ENCODE measurements at places on chromosomes 5 and 9. TPM values are rescaled to one million over a fixed set of nuclear protein-coding genes. Genes with fewer than 3 reads are reported as not detected.

The PTGR1 gene
- 0.94 TPM for total RNA-seq

DNA sequence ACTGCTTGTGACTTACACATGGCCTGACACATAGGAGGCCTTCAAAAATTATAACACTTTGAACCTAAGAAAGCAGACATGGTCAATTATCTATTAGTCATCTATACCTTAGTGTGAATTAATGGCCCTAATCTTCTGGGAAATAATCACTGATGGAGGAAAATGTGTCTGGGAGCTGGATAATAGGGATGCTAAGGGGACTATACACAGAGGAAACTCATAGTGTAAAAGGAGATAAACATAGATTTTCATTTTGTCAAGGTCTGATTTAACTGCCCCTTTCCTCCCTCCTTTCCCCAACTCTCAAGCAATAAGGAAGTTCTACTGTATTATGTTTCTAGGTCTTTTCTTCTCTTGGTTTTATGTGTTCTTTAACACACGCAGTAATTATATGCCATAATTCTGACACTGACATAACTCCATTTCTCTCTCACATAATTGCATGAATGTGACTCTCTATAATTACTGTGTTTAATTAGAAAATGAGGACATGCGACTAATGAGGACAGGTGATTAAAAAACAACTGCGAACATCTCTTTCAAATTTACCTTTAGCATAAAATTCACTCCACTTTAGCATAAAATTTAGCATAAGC, 18.7 kb upstream of the PRELID2 start:
- no peak overlapping the region for H3K4me3 ChIP-seq
- H3K27ac ChIP-seq, result no peak overlapping the region
- H3K36me3 ChIP-seq, result no peaks in the 10 kb centered on the region
- peaks cover 14% of the 10 kb centered on the region for H3K27me3 ChIP-seq
- DNase-seq, result no peak
- peaks cover 1% of the 10 kb centered on the region for H3K4me1 ChIP-seq

DNA sequence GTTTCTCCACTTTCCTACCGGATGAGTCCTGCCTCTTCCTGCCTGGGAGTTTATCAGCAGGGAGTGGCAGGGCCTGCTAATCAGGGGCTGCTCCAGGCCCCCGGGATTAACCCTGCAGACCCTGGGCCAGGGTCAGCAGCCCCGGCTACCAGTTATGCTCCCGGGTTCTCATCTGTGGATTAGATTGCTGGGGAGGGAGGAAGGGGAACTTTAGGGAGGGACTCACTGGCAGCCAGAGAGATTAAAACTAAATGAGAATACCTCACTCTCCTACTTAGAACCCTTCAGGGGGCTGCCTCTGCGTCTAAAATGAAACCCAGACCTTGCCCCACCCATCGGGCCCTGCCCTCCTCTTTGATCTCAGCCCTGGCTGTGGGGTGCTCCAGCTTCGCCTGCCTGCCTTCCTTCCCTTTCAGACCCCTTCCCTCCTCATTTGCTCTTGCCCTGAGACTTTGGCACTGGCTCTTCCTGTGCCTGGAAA, 130.5 kb upstream of the HAND1 start:
- H3K27me3 ChIP-seq, result peaks cover 77% of the 10 kb centered on the region
- no peak overlapping the region for H3K27ac ChIP-seq
- H3K4me1 ChIP-seq, result peaks cover 6% of the 10 kb centered on the region
- H3K4me3 ChIP-seq, result no peak overlapping the region
- no peaks in the 10 kb centered on the region for H3K36me3 ChIP-seq

The HOMER1 gene
- total RNA-seq, result 2.3 TPM

The RALGPS1 gene
- 4.8 TPM for total RNA-seq

DNA sequence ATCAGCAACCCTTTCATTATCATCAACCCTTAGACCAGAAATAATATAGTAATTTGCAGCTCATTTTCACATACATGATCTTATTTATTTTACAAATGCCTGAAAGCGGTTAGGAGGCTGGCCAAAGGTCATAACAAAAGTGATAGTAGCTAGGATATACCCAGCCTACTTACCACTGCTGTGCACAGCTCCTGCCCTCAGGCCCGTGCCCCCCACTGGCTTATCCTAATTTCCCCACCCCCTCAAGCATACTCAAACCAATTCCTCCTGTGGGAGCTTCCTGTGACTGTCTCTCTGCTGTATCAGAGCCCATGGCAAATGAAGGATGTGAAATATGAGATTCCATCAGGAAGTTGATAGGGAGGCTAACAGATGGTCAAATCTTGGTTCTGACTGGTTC, 14.8 kb downstream of the FAM219A start:
- H3K4me1 ChIP-seq, result peaks cover 10% of the 10 kb centered on the region
- no peaks in the 10 kb centered on the region for H3K36me3 ChIP-seq
- DNase-seq, result no peak
- no peaks in the 10 kb centered on the region for H3K27me3 ChIP-seq

DNA sequence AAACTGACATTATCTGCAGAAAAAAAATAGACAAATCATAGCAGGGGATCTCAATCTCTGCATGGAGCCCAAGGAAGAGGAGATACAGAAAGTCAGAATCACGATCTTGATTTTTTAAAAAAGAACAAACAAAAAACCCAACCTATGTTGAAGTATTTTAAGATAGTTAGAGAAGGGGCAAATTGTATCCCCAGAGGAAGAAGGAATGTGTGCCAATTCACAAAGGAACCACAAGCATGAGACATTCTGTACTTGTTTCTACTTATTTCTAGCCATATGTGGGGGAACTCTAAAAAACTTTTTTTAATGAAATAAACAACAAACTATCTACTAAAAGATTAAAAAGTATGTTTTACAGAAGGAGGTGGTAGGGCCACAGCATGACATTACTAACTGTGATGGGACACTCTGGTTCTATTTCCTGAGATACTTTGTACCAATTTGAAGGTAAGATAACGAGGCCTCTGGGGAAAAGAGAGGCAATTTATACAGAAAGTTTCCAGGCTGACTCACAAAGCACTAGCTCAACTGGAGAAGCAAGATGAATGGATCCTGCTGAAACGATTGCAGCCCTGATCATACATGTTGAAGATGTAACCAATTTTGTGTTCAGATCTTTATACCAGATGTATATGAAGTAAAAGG, 22.5 kb downstream of the RANBP3L start:
- no peaks in the 10 kb centered on the region for H3K4me1 ChIP-seq
- H3K27me3 ChIP-seq, result peaks cover 3% of the 10 kb centered on the region
- H3K36me3 ChIP-seq, result no peaks in the 10 kb centered on the region
- DNase-seq, result no peak
- no peak overlapping the region for H3K27ac ChIP-seq

The CAPSL gene
- total RNA-seq, result not detected

- H3K4me3 ChIP-seq, result no peak overlapping the region
- no peak overlapping the region for H3K27ac ChIP-seq
- H3K27me3 ChIP-seq, result no peaks in the 10 kb centered on the region
- no peaks in the 10 kb centered on the region for H3K36me3 ChIP-seq
- no peak for DNase-seq
Observed at GRCh38 chr5:153585622-153586277, 95.3 kb downstream of the GRIA1 start.

The EIF4E1B gene
- total RNA-seq, result not detected

DNA sequence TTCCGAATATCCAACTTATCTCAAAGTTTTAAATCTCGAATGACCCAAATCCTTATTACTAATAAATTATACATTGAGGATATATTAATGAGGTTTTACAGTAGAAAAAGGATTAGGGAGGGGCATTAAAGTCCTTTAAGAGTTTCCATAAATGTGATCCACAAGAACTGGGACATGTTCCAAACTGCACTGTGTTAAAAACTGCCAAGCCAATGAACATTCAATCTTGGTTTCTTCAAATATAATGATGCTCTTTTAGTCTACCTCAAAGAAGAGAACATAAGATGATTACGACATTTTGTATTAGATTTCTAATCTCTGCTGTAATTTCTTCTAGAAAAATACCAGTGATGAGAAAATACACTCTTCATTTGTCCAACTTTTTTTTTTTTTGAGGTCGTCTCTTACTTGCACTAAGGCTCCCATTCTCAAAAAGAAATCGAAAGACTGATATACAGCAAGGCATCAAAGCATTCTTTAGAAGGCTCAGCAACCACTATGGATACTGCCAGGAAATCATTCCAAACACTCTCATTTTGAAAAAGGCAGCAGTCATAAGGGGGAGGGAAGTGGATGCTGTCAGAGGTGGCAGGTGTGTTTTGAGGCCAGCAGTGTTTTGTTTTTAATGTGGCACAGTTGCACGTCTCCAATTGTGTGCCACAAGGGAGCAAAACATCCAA, 1.7 kb downstream of the PTAR1 start:
- H3K27me3 ChIP-seq, result no peaks in the 10 kb centered on the region
- H3K4me3 ChIP-seq, result peak overlapping the region; percentile 96
- DNase-seq, result no peak
- H3K4me1 ChIP-seq, result peaks cover 20% of the 10 kb centered on the region

The INSL4 gene
- not detected for total RNA-seq

The CBY3 gene
- total RNA-seq, result not detected

Data from activated naive CD8-positive, alpha-beta T cell treated with anti-CD3 and anti-CD28 coated beads, Interleukin-2, amount 10 ng/mL, durations not matched to agents 7 days and 5 days (primary cell).